ENCODE measurements at places on chromosomes 2 and 18.

GRCh38 chr18:48797841-48798255 is 152.9 kb downstream of the SMAD7 start:
- no peak for DNase-seq

DNA sequence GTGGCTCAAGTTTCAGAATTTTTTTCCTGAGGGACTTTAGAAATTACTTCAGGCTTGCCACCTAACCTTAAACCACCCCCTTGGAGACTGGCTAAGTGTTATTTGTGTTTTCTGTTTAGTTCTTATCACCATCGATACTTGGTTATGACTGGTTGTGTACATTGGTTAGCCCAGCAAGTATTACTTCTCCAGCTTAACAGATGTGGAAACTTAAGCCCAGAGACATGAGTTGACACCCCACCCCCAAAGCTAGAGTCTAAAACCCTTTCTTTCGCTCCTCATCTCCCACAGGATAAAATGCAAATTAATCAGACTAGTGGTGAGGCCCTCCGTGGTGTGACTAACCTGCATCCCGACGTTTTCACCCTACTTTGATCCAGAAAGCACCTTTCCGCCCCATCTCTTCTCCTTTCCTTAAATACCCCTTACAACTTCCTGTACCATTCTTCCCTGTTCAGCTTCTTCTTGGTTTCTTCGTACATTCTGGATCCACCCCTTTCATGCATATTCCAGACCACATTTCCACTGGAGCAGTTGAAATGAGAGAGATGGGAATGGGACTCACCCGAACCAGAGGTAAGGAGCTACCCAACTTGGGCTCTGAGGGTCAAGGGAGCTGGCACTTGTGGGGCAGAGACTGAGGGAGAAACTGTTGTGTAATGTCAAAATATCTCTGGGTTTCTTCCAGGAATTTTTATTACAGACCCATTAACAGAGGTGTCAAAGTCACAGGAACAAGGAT is 819 bp upstream of the MAP3K2 start:
- no peak for DNase-seq

DNA sequence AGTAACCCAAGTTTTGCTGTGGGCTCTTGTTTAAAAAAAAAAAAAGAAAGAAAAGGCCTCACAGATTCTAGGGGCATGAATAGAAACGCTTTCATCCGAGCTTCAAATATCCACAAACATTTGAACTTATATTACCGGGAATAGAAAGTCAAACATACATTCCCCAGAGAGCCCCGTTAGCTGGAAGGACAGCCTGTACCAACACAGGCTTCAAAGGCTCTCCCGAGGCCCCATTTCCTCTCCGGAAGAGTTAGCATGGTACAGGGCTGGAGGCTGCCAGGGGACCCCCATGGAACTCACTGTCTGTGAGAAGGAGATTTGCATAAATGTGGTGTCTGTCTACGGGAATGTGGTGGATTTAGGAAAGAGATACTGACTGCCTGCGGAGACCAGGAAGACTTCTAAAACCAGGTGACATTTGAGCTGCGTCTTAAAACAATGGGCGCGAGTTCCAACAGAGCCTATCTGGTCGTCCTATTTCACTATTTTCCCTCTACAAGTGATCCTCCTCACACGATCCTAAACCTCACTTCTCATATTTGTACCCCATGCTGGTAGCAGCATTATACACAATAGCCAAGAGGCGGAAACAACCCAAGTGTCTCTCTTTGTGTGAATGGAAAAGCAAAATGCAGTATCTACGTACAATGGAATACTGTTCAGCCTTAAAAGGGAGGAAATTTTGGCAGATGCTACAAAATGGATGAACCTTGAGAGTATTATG is 820 bp upstream of the MATN3 start:
- no peak for DNase-seq

DNA sequence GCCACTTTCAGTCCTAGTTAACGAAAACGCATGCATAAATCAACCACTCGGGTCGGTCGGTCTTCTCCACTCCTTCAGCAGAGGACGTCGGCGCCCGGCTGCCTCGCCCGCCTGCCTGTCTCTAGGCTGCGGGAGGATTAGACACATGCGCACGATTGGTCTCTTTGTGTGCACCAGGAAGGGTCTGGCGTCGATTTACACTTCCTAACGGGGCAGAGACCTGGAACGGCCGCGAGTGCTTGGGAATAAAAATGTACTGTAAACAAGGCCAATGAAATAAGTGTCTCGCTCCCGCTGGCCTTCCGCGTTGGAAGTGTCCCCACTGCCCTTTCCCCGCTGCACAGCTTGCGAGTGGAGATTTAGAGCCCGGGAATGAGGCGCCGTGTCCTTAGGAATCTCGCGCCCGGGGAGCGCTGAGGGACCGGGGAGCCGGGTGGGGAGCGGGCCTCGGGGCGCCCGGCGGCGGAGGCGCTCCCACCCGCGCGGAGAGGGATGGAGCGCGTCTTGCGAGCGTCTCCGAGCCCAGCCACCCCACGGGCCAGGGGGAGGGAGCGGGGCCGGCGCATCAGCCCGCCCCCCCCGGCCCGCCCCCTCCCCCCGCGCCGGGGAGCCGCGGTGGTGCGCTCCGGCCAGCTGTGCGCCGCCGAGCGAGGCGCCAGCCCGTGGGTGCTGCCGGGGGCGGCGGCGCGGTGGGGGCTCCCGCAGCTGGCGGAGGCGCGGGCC is at the start of gene DOK6:
Gene DOK6 (plus strand): TSS at position 636 of the 723 bp plus-strand sequence.
- no peak for DNase-seq

DNA sequence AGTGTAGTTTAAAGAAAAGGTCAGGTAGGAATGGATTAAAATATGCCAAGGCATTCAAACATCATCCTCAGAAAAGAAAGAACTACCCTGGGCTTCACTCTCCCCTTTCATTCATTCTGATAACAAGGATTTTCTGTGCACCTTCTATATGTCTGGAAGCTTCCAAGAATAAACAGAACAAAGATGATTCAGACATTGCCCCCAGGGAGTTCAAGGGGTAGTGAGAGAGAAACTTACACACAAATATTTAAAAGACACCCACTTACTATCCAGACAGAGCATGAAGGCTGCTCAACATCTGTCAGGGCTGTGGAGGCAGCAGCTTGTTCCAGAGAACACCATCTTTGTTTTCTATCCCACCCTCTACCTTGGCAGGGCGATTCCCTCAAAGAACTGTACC is 140.5 kb downstream of the ALK start:
- no peak for DNase-seq

GRCh38 chr18:34153711-34154110 is 71.0 kb downstream of the NOL4 start:
- no peak for DNase-seq

GRCh38 chr2:240198226-240198625 is 57.8 kb upstream of the OTOS start:
- DNase-seq, result no peak

- no peak for DNase-seq
Observed at GRCh38 chr2:165033402-165033801, 78.1 kb upstream of the SLC38A11 start.

- DNase-seq, result no peak
Observed at GRCh38 chr18:38972571-38972970, 1407.0 kb upstream of the CELF4 start.

DNA sequence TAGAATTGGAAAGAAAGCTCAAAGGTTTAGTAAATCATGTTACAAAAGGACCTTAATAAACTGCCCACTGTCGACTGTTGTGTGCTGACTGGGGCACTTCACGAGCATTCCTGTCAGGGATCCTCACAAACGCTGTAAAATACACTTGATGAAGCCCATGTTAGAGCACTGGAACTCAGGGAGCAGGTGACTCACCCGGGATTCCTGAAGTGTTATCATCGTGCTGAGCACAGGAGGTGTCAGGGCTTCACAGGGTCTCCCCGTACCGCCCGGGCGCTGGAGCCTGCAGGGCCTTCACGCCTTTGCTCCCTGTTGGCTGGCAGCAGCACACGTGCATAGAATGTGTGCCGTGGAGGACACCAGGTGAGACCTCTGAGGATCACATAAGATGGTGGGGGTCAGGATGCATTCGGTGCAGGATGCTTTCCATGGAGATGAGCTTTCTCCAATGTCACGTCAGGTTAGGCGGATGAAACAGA is 187.3 kb downstream of the SNTG2 start:
- DNase-seq, result no peak

- no peak for DNase-seq
Observed at GRCh38 chr2:233470011-233470687, 96.4 kb downstream of the USP40 start.

DNA sequence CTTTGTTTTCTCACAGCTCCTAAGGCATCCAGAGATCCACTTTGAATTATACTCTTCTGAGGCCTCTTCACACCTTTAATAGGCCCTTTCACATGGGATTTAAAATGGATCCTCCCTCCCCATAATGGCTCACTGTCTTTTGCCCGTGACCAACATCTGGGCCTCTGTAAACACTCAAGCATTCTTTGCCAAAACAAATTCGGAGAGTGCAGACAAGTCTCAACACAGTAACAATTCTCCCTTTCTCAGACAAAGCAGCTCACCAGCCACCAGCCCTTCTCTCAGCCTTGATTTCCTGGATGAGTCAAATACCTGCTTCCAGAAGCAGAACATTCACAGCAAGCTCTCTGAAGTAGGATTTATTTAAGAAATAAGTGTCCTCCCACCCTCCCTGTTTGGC is 14.0 kb upstream of the IMP4 start:
- DNase-seq, result no peak

DNA sequence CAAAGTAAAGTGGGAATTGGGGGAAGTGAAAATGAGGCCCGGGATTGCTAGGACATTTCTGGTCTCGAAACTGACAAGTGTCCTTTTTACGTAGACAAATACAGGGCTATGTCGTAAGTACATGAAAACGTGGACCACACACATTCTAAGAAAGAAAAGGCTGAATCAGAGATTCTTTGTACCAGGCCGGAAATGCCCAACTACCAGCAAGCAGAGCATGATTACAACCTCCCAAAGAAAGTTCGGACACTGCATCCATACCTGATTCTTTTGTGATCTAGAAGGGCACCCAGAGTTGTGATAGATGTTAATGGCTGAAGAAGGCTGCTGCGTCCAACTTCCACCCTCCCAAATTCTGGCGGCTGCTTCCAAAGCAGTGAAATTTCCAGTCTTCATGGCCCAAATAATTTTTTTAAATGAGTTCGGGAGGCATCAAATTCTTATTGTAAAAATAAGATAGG is 1.7 kb downstream of the RBMS1 start:
- no peak for DNase-seq

DNA sequence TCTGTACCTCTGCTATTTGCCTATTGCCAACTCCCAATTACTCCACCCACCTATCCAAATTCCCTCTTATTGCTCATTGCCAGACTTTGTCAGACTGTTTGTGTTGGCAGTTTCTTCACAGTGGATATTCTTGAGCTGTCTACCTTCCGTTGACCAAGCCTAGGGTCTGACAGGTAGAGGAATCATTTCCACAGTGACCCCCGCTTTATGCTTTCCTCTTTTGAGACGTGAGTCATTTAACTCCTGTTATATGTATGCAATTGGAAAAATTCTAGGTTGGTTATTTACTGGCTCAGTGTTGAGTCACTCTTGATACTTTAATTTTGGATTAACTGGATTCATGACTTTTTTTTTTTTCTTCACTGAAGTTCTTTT is 187.7 kb downstream of the IRS1 start:
- DNase-seq, result no peak

DNA sequence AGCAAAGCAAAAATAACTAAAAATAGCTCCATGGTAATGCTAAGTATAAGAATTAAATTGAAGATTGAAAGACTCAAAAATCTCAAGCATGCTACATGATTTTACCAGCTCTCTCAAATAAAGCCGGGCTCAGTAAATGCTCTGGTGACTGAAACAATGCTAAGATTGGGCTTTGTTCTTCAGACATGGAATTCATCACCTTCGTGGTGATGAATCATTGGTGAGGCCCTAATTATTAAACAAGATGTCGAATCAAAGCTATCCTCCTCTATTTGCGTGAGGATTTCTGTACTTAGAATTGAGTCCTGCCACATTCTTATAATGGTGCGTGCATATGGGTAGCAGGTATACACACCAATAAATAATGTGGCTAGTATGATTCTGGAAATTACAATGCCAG is 58.8 kb upstream of the LRRTM1 start:
- DNase-seq, result no peak

DNA sequence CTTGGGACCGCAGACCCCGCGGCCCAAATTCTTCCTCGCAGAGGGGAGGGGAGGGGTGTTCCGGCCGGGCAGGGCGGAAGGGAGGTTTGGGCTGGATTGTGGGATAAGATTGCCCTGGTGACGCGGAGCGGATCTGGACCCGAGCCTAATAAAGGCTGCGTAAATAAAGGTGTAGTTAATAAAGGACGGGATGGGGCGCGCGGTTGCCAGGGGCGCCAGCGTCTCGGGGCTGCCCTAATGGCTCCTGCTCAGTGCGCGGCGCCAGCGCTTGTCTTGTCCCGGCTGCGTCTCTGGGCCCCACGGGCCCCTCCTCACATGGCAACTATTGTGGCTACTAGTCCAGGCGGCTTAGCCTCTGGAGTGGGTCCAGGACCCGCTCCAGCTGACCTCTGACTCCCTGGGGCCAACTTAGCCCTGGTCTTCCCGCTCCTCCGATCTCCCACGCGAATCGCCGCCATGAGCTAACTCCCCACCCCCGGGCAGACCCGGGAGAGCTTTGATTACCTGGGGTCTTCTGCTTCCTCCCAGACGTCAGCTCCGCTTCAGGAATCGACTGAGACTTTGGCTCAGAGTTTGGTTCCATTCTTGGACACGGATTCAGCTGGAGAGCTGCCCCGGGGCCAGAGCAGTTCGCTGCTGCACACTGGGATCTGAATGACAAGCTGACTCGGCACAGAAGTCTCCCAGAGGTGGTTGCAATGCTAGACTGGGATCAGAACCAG is 36.5 kb downstream of the SLC25A52 start:
- DNase-seq, result no peak

DNA sequence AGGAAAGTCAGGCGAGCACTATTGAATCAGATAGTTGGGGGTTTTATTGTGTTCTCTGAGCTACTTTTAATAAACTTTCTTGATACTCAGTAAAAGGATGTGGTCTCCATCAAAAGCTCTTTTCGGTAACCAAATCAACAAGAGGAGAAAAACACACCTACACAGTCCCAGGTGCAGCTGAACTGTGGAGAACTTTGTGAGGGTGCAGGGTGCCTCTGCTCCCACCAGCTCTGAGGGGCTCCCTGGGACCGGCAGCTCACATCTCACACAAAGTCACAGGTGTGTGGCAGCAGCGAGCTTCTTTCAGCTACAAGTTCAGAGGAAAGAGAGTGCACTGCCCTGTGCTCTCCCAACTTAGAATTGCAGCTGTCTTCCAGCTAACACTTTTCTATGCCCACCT is 650.4 kb downstream of the RNF144A start:
- DNase-seq, result peak; percentile 40

DNA sequence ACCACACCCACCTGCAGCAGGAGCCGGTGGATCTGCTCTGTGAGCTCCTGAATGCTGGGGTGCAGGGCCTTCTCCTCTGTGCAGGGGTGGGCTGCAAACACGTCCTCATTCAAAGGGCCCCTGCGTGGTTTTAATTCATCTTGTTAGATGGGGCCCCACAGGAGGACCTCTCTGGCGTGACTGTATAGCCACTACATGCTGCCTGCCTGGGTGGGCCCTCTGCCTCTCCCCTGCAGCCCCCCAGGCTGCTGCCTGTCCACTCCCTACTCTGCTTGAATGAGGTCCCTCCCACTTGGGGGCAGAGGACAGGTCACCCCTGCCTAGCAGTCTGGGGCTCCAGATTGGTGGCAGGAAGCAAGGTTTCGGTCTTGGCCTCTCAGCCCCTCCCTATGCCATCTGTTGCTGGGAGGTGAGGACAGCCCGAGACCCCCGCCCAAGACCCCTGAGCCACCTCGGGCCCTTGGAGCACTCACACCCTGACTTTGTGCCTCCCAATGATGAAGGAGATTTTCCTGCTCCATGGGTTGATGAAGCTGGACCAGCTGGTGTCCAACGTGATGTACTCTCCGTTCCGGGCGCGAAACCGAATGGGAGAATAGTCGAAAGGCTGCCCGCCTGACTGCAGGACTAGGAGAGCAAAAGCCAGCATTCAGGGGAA is 22.0 kb upstream of the HES6 start:
- DNase-seq, result no peak

GRCh38 chr18:78701771-78702396 is 277.7 kb upstream of the SALL3 start:
- no peak for DNase-seq
